ENCODE measurements at places on chromosomes 2 and 18.

DNA sequence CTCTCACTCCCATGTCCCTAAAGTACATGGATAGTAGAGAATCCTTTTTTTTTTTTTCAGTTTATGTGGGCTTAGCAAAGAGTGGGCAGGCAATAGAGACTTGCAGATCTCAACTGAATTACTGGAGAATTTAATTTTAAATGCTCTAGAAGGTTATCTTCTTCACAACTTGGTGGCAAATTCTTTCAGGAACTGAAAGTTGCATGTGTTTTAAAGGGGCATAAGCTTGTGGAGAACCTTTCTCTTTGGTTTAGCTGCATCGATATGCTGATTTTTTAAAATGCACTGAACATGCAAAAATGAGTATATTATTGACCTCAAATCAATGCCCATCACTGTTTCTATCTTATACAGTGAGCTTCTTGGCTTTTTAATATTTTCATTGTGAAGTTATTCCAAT lies 24.9 kb upstream of the GALNT3 start:
- no peak for DNase-seq

GRCh38 chr2:240347373-240347940 lies 88.0 kb upstream of the GPC1 start:
- no peak for DNase-seq

DNA sequence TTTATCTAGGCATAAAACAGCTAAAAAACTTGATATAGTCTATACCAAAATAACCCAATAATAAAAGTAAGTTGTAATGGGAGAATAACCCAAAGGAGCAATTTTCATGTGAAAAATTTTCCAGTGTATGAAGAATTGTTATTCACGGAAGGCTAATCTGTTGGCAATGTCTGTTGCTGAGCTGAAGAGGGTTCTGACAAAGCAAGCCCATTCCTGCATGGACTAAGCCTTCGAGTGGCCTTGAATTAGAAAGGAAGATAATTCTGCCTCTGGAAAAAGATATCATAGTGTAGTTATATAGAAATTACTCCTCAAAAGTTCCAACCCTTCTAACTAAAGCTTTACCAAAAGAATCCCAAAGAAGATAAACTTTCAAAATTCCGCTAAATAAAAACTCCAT lies 101.5 kb downstream of the MAP2 start:
- DNase-seq: no peak

DNA sequence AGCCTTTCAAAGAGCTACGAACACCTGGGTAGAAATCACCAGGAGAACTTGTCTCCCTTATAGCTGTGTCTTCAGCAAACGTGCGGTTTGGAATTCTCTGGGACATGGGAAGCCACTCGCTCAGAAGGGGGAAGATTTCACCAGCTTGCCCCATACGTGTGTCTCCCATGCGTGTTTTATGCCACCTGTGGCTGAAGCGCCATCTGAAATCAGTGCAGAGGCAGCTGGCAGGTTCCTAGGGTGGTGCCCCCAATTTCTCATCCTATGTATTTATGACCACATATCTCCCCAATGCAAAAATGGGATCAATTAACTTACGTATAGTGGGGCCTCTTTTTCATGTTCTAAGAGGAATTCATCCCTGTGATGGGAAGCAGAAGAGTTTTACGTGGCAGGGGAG lies 81.6 kb downstream of the TPO start:
- DNase-seq: no peak

Data from GM06990 (cell line).